ENCODE measurements at places on chromosomes 7 and 10.

DNA sequence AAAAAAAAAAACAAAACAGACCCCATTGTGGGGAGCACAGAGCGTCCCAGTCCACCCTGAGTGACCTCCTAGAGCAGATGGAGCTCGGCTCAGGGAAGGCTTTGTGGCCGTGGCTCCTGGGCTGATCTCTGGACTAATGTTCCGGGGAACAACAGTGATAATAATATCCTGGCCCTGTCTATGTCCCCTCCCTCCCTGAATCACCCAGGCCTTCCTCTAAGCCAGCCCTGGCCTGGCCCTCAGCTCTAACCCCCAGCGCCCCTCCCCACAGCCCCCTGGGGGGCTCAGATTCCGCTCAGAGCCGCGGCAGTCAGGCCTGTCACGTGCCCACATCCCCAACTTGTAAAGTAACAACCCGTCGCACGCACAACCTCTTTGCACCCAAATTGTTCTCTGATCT, 48.3 kb downstream of the MICALL2 start:
- no peak for DNase-seq

GRCh38 chr7:24874791-24875190, 105.2 kb downstream of the OSBPL3 start:
- no peak for DNase-seq

- DNase-seq: no peak
Observed at GRCh38 chr7:35576031-35576573, 118.8 kb downstream of the HERPUD2 start.

DNA sequence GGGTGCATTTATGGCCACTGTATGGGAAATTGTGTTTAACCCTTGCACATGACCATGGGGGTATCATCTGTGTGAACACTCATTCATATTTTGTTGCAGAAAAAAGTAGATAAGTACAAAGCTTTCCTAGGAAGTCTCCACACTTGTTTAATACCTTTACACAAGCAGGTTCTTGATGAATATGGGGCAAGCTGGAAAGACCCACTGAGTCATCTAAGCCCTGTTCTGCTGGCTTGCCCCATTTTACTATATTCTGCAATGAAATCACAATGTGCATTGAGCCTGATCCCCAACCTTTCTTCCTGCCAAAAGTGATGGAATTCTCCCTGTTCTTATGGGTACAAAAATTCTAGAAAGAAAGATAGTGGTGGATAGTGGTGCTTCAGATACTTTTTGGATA, 99.8 kb downstream of the CCDC71L start:
- DNase-seq: no peak

- DNase-seq: peak; percentile 33
Observed at GRCh38 chr10:11546581-11546980, 64.9 kb downstream of the USP6NL start.

- peak; percentile 70 for DNase-seq
Observed at GRCh38 chr10:13099144-13099665, 758 bp upstream of the OPTN start.

GRCh38 chr7:139752148-139752547, 25.6 kb downstream of the HIPK2 start:
- no peak for DNase-seq

DNA sequence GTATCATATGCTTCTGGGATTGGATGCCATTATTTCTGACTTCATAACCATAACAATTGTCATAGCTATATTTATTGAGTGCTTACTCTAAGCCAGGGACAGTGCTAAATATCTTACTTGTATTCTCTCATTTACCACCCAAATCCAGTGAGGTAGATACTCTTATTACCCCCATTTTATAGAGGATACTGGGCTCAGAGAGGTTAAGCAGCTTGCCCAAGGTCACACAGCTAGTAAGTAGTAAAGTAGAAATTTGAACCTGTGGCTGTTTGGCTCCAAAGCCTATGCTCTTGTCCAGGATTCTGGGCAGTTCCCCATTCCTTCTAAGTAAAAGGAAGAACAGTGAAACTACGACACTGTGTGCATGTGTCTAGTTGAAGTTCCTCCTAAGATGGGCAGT, 56.5 kb downstream of the COL13A1 start:
- no peak for DNase-seq

DNA sequence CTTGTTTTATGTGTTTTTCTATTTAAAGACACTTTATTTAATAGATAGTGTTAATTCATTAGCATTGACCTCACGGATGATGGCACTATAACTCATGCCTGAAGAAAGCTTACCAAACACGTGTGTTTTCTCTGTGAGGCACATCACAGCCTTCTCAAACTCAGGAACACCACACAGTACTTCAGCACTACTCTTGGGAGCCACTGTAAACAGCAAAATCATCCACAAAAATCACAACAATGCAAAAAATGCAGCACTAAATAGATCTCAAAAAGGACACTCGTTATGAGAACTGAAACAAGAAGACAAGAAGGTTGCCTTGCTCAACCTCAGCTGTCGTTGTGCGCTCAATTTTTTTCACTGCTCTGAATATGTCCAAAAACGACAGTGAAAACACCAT, 12.0 kb upstream of the PARP12 start:
- DNase-seq: no peak

DNA sequence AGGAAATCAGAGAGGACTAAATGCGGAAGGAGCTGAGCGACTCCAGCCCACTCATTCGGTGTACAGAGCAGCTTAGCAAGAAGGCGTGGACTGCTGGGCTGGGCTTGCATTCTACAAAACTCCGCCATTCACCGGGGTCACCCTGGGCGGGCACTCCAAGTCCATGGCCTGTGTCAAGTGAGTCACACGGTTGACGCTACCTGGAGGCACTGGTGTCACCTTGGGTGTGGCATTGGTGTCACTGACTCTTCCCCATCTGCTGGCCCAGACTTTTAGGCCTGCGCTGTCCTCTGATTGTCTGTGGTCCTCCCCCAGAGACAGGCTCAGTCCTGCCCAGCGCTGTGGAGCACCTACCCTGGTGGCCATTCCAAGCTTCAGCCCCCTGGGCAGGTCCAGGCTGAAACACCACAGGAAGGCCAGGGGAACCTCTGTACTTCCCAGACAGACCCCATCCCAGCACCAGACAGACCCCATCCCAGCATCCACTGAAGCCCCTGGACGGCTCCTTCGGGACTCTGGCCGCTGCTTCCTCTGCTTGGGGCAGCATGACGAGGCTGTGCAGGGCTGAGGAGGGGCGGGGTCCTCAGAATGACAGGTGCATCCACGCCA, 30.6 kb upstream of the CNPY1 start:
- no peak for DNase-seq

Measured in HCEC 1CT (cell line).